ENCODE measurements at places on chromosomes 12 and 14. TPM values are rescaled to one million over a fixed set of nuclear protein-coding genes. Genes with fewer than 3 reads are reported as not detected.

TSPAN19 gene
- not detected for total RNA-seq

DDIT3 gene
- total RNA-seq: 19.7 TPM

SDSL gene
- total RNA-seq: 1.4 TPM

POTEG gene
- not detected for total RNA-seq

DAO gene
- not detected for total RNA-seq

- H3K27ac ChIP-seq: no peak overlapping the region
- peaks cover 29% of the 10 kb centered on the region for H3K4me1 ChIP-seq
- no peak for DNase-seq
- H3K27me3 ChIP-seq: no peaks in the 10 kb centered on the region
Measured at GRCh38 chr12:79908366-79908765, 26.5 kb downstream of the PPP1R12A start.

DNA sequence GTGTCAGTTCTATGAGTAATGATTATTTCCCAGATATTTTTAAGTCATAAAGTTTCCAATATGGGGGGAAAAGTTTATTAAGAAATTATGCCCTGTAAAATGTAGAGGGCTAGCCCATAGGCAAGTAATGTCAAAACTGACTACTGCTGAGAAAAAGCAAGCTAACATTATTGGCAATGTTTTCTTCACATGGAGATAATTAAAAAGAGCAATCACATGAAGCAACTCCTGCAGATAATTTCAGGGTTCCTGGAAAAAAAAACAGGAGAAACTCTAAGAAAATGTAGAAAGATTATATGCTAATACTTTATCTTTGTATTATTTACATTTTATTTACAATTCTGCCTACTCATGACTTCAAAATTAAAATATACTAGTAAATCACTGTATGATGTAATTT, 39.8 kb downstream of the PPP1R12A start:
- no peaks in the 10 kb centered on the region for H3K27me3 ChIP-seq
- no peak for DNase-seq
- no peaks in the 10 kb centered on the region for H3K36me3 ChIP-seq
- H3K4me1 ChIP-seq: peaks cover 13% of the 10 kb centered on the region
- no peak overlapping the region for H3K27ac ChIP-seq
- no peak overlapping the region for H3K4me3 ChIP-seq

DNA sequence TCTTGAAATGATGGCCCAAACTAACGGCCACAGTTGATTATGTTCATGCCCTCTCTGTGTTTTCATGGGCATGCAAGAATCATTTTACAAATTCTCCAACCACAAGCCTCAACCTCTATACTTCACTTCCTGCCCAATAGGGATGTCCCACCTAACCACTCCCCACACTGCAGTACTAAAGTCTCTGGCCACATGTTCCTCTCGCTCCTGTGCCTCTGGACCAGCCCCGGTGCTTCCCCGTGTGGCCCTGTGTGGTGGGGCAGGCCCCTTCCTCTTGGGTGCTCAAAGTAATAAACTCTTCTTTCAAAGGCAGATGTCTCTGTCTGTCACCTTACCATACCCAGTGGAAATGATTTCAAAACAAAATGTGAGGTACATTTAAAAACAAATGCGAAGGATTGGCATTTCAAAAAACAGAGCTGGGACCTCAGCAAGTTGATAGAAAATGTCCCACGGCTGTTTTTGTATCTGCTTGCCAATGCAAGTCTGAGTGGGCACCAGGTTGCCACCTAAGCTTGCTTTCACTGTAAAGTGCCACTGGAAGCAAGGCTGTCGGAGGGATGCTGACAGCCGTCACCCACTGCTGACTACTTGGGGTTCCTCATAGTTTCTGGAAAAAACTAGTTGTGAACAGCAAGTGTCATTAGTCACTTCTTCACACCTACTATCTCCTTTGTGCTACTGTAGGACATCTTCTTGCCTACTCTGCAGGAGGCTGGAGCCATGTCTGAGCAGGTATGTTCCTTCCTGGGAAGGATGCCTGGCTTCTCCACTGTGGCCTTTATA, 8.2 kb upstream of the SERPINA11 start:
- no peaks in the 10 kb centered on the region for H3K36me3 ChIP-seq
- no peak overlapping the region for H3K27ac ChIP-seq
- H3K4me1 ChIP-seq: no peaks in the 10 kb centered on the region
- no peak for DNase-seq
- H3K4me3 ChIP-seq: no peak overlapping the region
- H3K27me3 ChIP-seq: no peaks in the 10 kb centered on the region

DNA sequence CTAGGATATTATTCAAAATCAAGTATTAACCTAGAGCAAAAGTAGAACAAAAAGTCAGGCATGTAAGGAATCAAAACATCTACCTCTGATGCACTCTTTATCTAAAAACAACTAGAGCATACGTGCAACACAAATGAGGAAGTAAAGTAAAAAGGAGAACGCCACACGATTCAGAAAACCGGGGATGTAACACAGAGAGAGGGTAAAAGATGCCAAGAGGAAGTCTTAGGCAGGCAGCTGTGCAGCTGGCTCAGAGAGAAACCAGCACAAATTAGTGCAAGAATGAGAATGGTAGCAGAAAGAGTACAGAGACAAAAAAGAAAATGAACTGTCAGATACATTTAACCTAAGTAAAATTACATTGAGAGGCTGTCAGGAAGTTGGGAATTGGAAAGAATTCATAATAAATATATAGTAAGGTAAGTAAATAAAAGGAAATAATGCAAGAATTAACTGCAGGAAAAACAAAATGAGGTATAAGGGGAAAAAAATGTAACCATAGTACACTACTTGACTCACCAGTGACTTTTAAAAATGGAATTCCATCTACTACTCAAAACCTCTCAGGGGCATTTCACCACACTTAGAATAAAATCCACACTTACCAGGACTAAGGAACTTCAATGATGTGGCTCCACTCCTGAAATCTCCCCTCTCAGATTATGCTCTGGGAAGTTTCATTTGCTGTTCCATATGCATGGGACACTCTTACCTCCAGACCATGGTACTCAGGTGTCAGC, 17.1 kb downstream of the BCAT1 start:
- H3K4me3 ChIP-seq: no peak overlapping the region
- H3K27me3 ChIP-seq: no peaks in the 10 kb centered on the region
- no peak for DNase-seq
- H3K4me1 ChIP-seq: no peaks in the 10 kb centered on the region
- H3K27ac ChIP-seq: no peak overlapping the region
- no peaks in the 10 kb centered on the region for H3K36me3 ChIP-seq

DNA sequence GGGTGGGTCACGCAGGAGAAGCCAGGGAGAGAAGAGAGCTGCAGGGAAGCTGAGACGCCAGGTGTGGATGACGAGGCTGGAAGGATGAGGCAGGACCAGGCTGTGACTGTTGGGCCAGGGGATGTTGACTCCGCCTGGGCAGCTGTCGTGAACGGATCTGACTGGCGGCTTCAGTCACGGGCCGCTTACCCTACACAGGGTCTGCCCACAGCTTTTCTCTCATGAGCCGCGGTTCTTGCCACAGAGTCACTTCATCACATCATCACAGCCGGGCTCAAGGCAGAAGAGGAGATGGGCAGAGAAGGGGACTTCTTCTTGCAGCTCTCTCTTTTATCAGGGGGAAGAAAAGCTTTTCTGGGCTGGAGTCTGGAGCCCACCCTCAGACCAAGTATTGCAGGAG, 7.7 kb downstream of the CLBA1 start:
- no peaks in the 10 kb centered on the region for H3K36me3 ChIP-seq
- H3K4me3 ChIP-seq: no peak overlapping the region
- H3K27ac ChIP-seq: no peak overlapping the region
- no peaks in the 10 kb centered on the region for H3K4me1 ChIP-seq

GRCh38 chr14:77782202-77782601, 17.7 kb upstream of the ADCK1 start:
- H3K27me3 ChIP-seq: no peaks in the 10 kb centered on the region
- H3K4me1 ChIP-seq: no peaks in the 10 kb centered on the region
- H3K36me3 ChIP-seq: no peaks in the 10 kb centered on the region
- no peak overlapping the region for H3K27ac ChIP-seq
- H3K4me3 ChIP-seq: no peak overlapping the region
- no peak for DNase-seq

GRCh38 chr12:105626653-105627052, 296.2 kb downstream of the C12orf75 start:
- no peak for DNase-seq
- H3K27me3 ChIP-seq: no peaks in the 10 kb centered on the region
- H3K4me3 ChIP-seq: no peak overlapping the region
- H3K4me1 ChIP-seq: no peaks in the 10 kb centered on the region
- H3K27ac ChIP-seq: no peak overlapping the region

- no peak for DNase-seq
- no peak overlapping the region for H3K4me3 ChIP-seq
- no peak overlapping the region for H3K27ac ChIP-seq
- H3K27me3 ChIP-seq: no peaks in the 10 kb centered on the region
- no peaks in the 10 kb centered on the region for H3K36me3 ChIP-seq
Measured at GRCh38 chr12:127770118-127770517, 496.9 kb upstream of the TMEM132C start.

DNA sequence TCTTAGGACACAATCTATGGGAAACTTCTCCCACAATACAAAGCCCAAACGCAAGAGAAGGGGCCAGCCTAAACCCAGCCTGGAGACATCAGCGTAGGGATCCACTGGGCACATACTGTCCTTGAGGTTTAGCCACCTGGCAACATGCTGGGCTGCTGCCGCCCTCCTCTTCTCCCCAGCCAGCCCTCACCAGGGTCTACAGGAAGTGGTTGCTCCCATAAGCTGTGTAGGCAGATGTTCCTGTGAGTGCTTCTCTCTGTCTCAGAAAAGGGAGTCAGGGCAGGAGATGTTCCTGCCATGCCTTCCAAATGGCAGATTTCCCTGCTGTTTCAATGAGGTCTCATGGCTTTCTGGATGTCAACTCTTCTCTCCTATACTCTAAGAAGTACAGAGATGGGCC, 241.4 kb downstream of the PCNX1 start:
- H3K4me1 ChIP-seq: no peaks in the 10 kb centered on the region
- no peak overlapping the region for H3K4me3 ChIP-seq
- H3K36me3 ChIP-seq: no peaks in the 10 kb centered on the region
- no peaks in the 10 kb centered on the region for H3K27me3 ChIP-seq
- no peak for DNase-seq
- no peak overlapping the region for H3K27ac ChIP-seq

DNA sequence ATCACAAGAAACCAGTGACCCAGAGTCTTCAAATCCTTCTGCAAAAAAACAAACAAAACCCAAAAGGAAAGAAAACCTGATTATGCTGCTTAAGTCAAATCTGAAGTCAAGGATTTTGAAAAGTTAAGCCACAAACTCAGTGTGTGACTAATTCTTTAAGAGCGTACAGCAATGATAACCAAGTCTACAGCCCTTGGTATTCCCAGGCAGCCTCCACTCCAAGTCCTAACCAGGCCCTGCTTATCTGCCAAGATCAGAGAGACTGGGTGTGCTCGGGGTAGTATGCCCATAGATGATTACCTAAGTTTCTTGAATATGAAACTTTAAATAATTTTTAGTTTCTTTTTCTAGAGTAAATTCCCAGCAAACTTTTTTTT, 13.1 kb downstream of the PGAM5 start:
- H3K4me1 ChIP-seq: no peaks in the 10 kb centered on the region
- H3K27me3 ChIP-seq: no peaks in the 10 kb centered on the region
- peaks cover 84% of the 10 kb centered on the region for H3K36me3 ChIP-seq
- DNase-seq: no peak

GRCh38 chr12:93736640-93737178, 59.5 kb downstream of the CRADD start:
- peaks cover 35% of the 10 kb centered on the region for H3K4me1 ChIP-seq
- H3K36me3 ChIP-seq: no peaks in the 10 kb centered on the region

GRCh38 chr12:103827911-103828391, 13.1 kb downstream of the NT5DC3 start:
- H3K27me3 ChIP-seq: no peaks in the 10 kb centered on the region
- peaks cover 11% of the 10 kb centered on the region for H3K4me1 ChIP-seq
- H3K4me3 ChIP-seq: no peak overlapping the region
- DNase-seq: no peak
- H3K27ac ChIP-seq: no peak overlapping the region

DNA sequence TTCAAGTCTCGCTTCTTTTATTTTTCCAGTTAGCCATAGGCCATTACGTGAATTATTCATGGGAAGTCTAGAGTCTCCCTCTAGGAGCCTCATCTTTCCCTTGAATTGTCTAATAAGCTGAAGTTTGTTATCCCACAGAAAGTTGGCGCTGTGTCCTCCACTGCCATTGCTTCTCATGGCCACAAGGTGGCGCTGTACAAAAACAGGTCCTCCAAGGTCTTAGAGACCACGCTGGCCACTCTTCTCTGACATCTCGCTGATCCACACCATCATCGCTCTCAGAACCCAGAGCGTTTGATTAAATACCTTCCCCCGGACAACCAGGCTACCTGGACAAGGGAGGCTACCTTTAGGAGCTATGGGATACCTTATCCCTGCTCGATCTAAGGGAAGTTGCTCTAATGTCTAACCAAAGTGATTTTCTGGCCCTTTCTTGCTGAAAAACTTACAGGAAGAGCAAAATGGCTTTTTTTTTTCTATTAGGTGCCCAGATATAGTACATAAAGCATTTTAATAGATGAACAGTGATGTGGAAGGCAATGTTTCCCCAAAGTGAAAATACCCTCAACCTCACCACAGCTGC, 110.0 kb downstream of the CCDC60 start:
- no peaks in the 10 kb centered on the region for H3K36me3 ChIP-seq
- peak; percentile 49 for DNase-seq
- no peaks in the 10 kb centered on the region for H3K4me1 ChIP-seq
- no peak overlapping the region for H3K27ac ChIP-seq

All from gastrocnemius medialis (tissue), 4 donors.